CD4-positive, alpha-beta T cell treated with Interferon alpha-2 for 1 hour (primary cell): ENCODE measurements at places on chromosomes 4 and X.

DNA sequence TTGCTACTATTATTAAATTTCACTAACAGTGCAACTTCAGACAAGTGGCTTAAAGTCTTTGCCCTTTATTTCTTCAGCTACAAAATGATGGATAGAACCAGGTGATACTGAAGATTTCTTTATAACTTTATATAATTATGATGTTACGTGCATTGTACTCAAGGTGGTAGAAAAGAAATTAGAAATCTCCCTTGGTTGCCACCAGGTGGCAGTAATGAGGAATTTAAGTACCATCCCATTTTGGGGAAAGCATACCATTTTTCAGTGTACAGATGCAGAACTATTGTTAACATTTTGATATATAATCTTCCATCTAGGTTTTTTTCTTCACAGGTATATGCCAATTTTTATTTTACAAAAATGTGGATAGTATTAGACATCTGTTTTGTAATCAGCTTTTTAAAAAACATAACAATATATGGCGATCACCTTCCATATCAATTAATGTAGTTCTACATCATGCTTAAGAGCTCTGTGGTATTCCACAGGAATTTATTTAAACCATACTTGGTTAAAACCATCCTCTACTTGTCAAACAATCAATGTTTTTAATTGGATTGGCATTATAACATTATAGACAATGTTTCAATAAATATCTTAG, 37.7 kb upstream of the RAB33B start:
- peak; percentile 26 for DNase-seq

GRCh38 chr4:74223098-74223497, 65.2 kb downstream of the MTHFD2L start:
- DNase-seq, result no peak

GRCh38 chrX:154751203-154751668, 359 bp upstream of the GAB3 start:
- no peak for DNase-seq

DNA sequence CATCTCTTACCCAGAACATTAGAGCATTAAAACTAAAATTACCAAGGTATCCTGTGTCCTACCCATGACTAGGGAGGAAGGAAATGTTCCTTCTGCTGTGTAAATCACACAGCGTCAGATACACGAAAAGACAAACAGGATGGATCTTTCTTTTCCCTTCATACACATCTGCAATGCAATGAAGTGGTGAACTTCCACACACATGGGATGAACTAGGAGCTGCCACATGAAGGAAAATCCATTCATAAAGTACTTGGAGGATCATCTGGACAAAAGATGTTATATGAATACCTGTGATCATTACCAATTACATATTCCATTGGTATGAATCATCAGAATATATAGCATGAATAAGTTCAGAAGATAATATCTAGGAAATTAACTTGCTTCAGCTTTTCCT, 46.2 kb downstream of the LDB2 start:
- DNase-seq, result no peak

- DNase-seq, result no peak
Measured at GRCh38 chr4:186299291-186299690, 33.3 kb downstream of the F11 start.

DNA sequence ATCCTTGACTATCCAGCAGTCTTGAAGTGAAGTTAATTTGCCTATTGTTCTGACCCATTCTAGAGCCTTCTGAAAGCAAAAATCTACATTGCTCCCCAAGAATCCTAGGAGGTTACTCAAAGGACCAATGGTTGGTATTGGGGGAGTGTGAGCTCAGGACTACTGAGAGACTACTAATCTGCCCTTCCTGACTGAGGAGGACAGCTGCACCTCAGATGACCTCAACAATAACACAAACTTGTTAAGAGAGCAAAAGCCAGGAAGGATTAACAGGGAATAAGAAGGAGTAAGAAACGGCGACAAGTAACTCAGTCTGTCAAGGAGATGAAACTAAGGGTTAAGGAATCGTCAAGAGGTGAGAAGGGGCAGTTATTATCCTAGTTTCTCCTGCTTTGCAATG, 43.4 kb downstream of the IDS start:
- no peak for DNase-seq

DNA sequence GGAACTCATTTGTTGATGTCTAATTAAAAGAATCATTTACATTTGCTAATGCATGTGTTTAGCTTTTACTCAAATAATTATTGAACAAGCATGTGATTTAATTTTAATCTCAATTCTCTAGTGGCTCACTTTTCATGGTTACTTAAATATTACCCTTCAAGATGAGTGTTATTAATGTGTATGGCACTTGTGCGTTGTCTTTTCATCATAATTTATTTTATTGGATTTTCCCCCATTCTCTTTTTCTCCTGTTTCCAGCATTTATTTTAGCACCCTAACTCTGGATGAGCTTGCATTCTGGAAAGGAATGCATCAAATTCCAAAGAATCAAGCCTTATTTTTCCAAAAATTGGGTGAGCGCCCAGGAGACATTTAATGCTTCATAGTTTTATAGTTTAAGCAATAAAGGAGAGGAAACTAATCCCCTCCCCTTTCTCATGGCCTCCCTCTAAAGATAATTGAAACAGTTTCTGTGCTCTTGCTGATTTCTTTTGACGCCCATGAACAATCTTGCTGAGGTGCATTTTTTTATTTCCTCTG, 191.1 kb upstream of the FAT4 start:
- no peak for DNase-seq

- no peak for DNase-seq
Measured at GRCh38 chr4:165175879-165176278, 31.5 kb upstream of the KLHL2 start.

DNA sequence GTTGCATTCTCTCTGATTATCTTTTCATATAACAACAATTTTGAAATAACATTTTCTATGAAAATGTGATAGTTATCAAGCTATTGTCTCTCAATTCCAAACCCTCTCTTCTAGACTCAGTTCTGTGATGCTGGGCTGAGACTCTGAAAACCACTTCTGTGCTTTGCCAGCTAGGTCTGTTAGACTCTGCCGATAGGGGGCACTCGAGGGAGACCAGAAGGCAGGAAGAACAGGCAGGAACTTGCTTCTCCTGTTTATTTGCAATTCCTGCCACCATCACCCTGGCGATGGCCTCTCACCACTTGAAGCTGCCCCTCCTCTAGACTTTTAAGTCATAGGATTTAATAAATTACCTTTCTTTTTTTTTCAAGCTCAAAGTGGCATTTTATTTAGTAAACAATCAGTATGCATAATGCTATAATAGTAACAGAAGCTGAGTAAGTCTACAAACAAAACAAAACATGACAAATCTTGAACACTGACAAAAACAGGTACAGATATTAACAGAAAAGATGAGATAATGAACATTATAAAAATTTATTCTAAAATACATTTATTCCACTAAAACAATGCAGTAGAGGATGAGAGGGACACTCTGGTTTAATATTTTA, 49.7 kb downstream of the RASL11B start:
- peak; percentile 66 for DNase-seq

DNA sequence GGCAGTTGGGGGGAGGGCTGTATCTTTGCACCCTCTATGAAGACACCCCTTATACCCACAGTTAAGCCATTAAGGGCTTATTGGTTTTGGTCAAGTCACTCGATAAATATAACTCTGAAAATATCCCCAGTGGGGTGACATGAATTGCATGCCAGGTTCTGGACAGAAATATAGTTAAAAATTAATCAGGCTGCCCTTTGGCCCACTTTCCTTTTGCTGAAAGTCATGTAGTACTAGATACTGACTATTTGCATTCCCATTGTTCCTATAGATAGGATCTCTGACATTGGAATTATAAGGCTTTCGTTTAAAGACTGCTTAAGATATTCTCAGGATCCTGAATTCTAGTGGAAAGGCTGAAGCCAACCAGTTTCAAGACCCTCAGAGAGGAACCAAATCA, 43.5 kb upstream of the LAMP2 start:
- DNase-seq, result no peak

DNA sequence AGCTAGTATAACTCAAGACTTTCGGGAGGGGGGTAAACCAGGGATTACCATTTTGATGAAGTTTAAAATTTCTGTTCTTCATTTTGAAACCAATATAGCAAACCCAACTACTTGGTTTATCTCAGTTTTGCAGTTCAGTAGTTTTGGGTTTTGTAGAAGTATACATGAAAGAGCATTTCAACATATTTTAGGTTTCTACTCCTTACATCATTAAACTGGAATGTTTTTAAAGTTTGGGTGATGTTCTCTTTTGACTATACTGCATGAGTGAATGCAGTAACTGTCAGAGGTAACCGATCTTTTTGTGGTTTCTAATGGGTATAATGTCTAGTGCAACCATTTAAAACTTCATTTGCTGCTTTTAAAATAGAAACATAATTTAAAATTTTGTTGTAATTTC, 248.3 kb upstream of the MAD2L1 start:
- no peak for DNase-seq

DNA sequence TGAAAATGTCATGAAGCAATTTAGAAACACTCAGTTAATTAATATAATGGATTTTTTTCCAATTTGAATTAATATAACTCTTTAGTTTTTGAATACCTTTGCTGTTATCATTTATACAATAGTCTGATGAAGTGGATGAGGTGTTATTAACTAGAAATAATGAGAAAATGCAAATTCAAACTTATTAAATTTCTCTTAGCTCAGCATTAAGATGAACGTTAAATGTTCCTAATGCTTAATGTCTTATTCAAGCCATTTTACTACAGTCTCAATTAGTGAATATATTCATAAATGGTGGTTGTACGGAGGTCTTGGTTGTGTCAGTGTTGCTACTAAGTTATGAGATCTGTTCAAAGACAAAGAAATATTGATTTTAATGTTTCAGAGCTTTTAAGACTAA, 186.3 kb downstream of the DTHD1 start:
- DNase-seq, result no peak

- DNase-seq, result no peak
Measured at GRCh38 chr4:26017531-26017930, 103.5 kb downstream of the SMIM20 start.

DNA sequence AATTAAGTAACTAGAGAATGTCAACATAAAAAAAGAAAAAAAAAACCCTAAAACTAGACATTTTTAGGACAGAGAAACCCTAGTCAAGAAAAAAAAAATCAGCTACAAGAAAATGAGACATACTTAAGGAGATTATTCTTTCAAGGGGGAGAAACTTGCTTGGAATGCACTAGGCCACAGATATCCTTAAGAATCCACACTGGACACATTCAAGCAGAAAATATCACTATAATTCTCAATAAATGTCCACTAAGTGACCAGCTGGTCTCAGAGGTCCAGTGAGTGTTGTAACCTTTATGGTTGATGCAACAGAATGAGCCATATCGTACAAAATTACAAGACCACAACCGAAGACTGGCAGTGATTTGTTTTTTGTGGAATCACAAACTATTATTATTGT, 15.6 kb upstream of the IBSP start:
- no peak for DNase-seq

DNA sequence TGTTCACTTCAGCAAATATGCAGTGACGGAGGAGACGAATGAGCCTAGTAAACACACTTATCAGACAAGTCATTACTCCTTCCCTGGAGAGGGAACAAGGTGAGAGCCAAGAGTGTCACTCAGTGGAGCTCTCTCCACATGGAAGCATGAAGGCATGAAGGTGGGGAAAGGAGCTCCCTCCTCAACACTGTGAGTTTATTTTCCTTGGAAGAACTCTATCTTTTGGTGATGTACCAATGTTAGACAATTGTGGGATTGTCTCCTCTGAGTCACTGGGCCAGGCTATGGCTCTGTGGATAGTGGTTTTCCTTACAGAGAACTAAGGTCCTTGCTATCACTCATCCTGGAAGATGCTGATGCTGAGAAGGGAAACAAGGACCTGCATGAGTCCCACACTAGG, 200.2 kb downstream of the CPEB2 start:
- no peak for DNase-seq
